Liver (tissue), 10 donors: ENCODE measurements at places on chromosomes 11 and 22.

GRCh38 chr11:7538031-7538430 lies 24.2 kb downstream of the PPFIBP2 start:
- DNase-seq = no peak
- no peaks in the 10 kb centered on the region for H3K36me3 ChIP-seq
- H3K4me3 ChIP-seq = no peak overlapping the region

DNA sequence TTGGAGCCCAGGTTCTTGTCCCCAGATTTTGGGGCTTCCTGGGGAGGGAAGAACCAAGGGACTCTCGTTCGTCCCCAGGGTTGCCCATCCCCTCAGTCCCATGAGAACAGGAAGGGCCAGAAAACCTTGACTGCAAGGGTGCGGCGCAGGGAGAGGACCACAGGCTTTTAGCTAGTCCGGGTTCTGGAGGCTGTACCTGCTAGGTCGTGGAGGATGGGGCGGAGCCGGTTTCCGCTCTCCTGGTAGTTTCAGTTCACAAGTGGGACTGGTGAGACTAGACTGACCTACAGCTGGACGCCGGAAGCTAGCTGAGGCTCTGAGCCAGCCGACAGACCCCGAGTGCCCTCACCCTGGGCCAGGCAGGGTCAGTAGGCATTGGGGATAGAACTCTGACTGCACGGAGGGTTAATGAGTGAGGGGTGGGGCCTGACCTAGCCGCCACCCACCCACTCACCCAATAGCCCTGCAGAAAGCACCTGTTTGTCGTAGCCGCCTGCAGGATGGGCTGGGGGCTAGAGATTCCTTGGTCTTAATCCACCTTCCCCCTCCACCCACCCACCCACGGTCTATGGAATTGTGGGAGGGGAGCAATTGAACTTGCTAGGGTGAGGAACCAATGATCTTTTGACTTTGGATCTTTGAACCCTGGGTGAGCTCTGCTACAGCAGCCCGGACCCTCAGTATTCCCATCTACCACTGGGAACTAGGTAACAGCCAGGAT lies 1.5 kb downstream of the MAFF start:
- H3K4me1 ChIP-seq = peaks cover 7% of the 10 kb centered on the region
- H3K27ac ChIP-seq = peak overlapping the region; percentile 99
- H3K27me3 ChIP-seq = no peaks in the 10 kb centered on the region
- peak; percentile 50 for DNase-seq
- H3K36me3 ChIP-seq = no peaks in the 10 kb centered on the region

DNA sequence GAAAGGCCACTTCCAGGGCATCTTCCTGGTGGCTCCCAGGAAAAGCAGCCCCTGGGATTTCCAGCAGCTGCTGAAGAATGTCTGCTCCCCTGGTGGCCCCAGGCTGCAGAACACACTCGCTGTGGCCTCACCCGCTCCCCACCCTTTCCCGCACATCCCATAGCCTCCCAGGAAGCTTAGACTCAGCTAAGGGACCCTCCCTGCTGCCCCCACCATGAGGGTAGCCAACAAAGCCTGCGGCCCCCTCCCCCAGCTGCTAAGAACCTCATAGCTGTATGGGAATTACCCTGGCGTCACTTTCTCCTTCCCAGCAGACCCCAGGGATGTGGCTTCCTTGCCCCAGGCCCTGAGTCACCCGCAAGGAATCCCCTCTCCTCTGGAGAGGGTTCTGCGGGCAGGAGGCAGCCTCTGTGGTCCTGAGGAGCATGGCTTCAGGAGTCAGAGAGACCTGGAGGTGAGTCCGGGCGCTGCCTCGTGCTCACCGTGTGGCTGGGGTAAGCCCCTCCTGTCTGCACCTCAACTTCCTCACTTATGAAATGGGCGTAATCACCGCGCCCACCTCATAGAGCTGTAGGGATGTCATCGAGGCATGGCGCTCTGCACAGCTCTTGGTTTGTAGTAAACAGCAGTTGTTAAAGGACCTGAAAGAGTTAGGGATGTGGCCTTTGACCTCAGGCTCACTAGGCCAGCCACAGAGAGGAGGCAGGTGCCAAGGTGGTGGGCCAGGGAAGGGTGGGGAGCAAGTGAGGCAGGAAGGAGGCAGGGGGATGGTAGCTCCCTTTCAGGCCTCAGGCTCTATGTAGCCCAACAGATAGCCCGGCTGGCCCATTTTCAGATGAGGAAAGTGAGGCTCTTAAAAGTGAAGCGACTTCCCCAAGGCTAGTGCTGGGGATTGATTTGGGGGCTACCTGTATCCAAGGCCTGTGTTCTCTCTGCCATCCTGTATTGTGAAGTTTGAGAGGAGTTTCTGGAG lies 71.2 kb downstream of the LRRC32 start:
- no peak overlapping the region for H3K4me3 ChIP-seq
- no peaks in the 10 kb centered on the region for H3K27me3 ChIP-seq
- DNase-seq = peak; percentile 31
- H3K27ac ChIP-seq = no peak overlapping the region
- H3K4me1 ChIP-seq = no peaks in the 10 kb centered on the region

DNA sequence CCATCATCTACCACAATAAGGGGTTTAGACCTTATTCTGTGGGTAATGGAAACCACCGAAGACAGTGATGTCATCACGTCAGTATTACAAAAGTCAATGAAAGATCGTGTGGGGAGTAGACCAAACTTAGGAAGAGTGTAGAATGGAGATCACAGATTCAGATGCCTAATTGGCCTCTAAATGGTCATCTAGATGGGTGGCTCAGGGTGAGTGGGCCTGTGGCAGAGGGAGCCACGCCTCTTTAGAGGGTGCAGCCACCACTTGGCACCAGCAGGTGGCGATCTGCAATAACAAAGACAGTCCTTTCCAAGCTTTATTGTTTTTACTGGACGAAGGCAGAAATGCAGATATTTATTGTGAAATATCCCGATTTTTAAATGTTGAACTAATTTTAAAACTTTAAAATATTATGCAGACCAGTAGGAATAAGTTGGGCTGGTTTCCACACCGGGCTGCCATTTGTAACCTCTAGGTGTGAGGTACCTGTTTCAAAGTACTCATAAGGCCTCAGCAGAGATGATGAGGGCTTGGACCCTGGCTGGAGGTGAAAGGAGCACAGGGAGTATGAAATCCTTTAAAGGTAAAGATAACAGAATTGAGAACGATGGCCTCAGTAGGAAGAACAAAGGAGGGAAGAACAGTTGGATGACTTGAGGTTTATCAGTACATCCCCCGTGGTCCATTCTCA lies 222.0 kb downstream of the DBX1 start:
- peaks cover 3% of the 10 kb centered on the region for H3K4me1 ChIP-seq
- no peak overlapping the region for H3K27ac ChIP-seq
- no peaks in the 10 kb centered on the region for H3K27me3 ChIP-seq
- DNase-seq = peak; percentile 51
- peaks cover 4% of the 10 kb centered on the region for H3K36me3 ChIP-seq
- no peak overlapping the region for H3K4me3 ChIP-seq

DNA sequence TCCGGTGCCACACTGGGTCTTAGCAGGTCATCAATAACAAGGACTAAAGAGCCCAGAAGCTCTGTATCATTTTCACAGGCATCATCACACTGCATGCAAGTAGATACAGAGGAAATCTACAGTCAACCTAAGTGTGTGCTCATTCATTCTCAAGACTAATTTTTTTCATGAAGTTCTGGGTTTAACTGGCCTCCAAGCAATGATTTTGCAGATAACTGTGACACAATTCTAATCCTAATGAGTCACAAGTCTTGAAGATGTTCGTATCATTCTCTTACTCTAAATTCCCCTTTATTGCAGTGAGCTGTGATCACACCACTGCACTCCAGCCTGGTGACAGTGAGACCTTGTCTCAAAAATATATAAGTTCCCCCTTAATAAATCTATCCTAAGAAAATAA lies 2.5 kb downstream of the OR52W1 start:
- H3K4me1 ChIP-seq = no peaks in the 10 kb centered on the region
- DNase-seq = no peak
- H3K4me3 ChIP-seq = no peak overlapping the region
- H3K27me3 ChIP-seq = no peaks in the 10 kb centered on the region
- peak overlapping the region; percentile 40 for H3K27ac ChIP-seq

DNA sequence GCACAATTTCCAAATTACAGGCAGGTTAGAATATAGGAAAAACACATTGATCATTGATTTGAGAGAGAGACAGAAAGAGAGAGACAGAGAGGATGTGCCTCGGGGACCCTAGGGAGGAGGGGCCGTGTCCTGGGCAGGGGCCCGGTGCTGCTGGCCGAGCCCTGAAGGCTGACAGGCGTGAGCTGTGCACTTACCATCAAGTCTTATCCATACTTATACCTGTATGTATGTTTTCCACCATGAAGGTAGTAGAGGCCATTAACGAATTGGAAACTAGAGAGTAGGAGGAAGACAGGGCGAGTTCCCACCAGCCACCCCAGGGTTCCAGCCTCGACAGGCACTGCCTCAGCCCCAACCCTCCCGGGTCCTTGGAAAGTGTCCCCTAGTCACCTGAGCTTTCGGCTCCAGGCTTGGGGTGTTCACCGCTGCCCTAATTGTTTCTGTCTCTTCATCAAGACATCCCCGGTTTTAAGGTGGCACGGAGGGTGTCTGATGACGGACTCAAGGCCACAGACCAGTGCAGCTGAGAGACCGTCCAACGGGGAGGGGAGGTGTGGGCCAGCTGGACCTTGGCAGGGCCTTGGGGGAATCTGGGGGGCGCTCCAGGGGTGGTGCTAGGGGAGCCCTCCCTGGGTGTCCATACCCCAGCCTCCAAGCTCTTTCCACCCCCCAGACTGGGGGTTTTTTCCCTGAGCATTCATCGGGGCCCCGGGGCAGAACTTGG lies 431.3 kb downstream of the TBC1D22A start:
- H3K4me1 ChIP-seq = no peaks in the 10 kb centered on the region
- H3K36me3 ChIP-seq = no peaks in the 10 kb centered on the region
- no peaks in the 10 kb centered on the region for H3K27me3 ChIP-seq
- DNase-seq = peak; percentile 22
